ENCODE measurements at places on chromosomes 5 and 9.

DNA sequence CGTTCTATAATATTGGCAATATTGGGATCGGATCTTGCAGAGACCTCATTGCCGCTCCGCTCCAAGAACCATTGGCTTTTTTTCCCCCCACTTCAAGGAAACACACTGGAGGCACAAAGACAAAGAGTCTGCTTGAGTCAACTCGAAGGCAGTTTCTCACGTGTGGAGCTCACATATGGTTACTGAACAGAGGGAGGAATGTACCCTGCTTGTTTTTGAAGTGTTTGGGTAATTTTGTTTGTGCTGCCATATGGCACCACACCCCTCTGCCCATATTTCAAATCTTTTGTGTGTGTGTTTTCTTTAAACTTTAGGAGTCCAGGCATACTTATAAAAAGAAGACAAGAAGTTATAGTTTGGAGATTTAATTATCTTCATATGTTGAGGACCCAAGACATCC, 595.9 kb downstream of the DTWD2 start:
- no peak for DNase-seq

GRCh38 chr9:71941998-71942567, 30.6 kb downstream of the C9orf85 start:
- DNase-seq: no peak

GRCh38 chr5:17916446-17916845, 282.2 kb downstream of the TAF11L14 start:
- DNase-seq: no peak

DNA sequence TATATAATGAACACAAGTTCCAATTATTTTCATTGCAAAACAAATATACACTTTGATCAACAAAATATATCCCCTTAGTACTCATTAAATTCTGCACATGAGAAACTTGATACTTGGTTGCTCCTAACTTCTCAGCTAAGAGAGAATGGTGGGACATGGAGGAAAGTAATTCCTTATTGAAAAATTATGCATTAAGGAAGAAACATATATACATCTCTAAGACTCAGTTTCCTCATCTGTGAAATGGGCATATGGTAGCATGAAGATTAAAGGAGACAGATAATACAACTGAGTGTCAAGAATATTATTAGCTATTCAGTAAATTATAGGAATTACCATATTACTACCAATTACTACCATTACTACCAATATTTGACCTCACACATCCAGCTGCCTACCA, 85.8 kb downstream of the CRB2 start:
- no peak for DNase-seq

GRCh38 chr9:127897193-127897692, 2.2 kb downstream of the ST6GALNAC6 start:
- no peak for DNase-seq

- DNase-seq: no peak
Measured at GRCh38 chr9:106077731-106078130, 383.4 kb downstream of the TMEM38B start.

DNA sequence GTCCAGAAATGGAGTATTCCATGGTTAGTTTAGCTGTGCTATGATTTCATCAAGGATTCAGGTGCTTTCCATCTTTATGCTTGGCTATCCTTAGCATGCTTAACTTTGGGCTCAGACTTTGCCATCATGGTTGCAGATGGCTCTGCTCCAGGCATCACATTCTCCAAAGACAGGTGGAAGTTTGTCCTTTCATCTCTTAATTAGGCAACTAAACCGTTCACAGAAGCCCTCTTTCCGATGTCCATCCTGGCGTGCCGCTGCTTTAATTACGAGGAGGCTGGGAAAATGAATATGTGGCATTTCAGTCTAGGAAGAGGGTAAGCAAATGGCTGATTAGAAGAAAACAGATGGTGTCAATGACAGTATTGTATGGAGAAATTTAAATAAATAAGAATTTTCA, 24.5 kb upstream of the APC start:
- no peak for DNase-seq

DNA sequence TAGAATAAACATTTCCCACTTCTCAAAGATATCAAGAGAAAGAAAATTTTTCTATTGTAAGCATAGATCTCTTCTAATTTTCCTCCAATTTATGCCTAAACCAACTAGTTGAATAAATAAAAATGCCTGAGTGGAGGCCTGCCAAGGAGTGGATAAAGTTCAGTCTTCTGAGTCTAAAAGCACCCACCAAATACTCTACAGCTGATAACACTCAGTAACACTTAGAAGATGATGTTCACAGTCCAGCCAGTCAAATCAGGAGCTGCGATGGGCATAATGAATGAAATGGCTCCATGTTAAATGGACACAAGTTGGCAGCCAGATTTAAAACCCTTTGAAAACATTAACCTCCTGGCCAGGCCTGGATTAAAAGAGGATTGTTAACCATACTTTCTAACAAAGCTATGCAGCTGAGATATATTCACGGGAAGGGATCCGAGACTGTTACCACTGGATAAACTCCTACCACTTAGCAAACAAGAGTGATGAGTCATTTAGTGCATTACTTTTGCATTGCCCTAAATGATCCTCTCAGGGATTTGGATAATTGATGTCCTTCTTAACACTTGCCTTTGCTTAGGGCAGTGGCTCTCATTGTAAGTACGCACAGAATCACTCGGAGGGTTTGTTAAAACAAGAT, 63.7 kb upstream of the CCDC112 start:
- DNase-seq: no peak

DNA sequence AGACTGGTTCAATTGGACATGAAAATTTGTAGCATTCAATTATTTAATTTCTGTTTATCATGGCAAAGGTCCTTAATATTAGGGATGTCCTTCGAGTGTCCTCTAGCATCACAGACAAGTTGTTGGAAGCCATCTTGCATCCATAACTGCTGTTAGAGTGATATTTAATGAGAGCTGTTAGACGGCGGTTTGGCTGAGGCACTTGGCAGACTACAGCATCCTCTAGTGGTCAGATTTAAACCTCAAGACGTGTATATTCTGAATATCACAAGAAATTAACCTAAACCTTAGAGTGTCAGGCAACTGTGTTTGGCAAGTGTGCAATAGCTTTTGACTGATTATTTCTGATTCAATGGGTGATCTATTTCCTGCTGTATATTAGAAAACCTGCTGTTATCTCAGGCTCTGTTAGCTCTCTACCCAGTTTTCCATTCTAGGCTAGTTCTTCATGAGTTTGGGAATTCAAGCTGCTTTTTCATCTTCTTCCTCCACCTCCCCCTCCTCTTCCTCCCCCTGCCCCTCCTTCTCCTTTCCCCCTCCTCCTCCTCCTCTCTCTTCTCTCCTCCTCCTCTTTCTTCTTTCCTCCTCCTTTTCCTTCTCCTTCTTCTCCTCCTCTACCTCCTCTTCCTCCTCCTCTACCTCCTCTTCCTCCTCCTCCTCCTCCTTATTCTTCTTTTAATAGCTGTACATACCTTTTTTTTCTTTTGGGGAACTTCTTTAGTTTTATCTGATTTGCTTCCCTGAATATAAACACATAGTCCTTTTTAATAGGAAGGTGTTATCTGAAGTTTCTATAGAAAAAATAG, 8.6 kb downstream of the SPINK1 start:
- peak; percentile 32 for DNase-seq

- DNase-seq: no peak
Measured at GRCh38 chr5:39542511-39543285, 117.9 kb upstream of the DAB2 start.

GRCh38 chr9:85884256-85884655, 56.7 kb upstream of the NAA35 start:
- no peak for DNase-seq

DNA sequence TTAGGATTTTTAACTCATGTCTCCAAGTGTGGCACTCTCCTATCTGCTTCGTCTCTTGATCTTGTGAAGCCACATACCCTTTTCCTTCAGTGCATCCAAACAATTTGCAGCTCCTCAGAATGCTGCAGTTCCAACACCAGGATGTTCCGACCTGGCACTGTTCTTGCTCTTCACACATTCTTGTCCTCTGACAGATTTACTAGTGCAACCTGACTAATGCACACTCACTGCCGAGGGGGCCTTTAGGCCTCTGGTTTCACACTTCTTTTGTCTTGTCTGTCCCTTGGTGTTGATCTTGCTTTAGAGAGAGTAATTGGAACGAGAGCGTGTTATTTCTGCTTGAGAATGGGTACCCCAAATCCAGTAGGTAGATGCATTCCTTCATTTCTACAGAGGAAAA, 15.0 kb downstream of the ARHGAP26 start:
- no peak for DNase-seq

DNA sequence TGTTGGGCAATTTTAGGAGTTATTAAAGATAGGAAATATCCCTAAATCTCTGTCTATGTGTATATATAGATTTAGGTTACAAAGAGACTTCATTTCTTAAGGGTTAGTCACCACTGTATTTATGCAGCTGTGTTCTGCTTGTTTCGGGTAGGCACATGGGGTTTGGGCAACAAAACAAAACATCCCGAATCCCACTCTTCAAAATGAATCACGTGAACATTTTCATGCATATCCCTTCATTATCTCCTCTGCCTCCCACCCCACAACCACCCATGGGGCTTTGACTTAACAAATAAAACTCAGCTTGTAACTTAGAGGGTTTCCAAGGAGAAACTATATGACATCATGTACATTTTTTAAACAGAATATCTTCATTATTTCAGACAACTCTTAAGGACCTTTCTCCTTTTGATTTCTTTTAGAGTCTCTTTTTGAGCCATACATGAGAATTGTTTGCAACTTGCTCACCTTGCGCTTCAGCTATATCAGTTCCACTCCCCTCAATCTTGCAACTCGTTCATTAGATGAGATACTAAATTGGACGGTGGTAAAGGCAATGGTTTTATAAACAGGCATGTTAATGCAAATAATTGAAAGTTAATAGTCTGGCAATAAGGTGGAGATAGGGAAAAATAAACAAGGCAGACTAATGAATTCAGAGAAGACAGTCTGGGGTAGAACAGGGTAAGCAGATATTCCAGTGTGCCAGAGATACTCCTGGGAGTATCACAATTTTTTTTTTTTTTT, 136.7 kb downstream of the CD180 start:
- DNase-seq: no peak

DNA sequence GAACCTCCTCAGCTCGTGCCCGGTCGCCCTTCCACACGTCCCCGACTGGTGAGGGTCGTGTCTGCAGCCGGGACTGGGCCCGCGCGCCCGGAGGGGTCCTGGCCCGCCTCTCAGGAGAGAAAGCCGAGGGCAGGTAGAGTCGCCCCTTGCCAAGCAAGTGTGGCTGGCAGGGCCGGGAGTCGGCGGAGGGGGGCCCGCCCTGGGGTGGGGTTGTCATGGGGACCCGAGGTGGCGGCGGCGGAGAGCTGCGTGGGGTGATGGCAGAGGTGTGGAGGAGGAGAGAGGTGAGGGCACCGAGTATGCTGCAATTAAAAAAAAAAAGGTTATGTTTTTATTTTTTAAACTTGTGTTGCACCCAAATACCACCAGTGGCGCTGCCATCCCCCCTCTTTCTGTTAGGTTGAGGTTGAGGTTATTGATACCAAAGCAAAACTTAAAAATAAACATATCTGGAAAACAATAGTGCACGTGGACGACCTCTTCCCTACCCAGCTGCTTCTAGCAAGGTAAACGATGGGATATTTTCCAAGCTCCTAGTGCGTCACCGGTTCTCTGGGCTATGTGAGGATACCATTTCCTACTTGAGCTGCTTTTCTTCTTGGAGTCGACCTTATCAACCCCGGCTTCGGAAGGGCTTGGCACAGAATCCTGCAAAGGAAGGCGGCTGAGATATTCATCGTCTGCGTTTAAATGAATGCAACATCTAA, 660 bp downstream of the SCAMP1 start:
- no peak for DNase-seq

GRCh38 chr9:134795446-134795845, 85.2 kb upstream of the FCN2 start:
- no peak for DNase-seq

DNA sequence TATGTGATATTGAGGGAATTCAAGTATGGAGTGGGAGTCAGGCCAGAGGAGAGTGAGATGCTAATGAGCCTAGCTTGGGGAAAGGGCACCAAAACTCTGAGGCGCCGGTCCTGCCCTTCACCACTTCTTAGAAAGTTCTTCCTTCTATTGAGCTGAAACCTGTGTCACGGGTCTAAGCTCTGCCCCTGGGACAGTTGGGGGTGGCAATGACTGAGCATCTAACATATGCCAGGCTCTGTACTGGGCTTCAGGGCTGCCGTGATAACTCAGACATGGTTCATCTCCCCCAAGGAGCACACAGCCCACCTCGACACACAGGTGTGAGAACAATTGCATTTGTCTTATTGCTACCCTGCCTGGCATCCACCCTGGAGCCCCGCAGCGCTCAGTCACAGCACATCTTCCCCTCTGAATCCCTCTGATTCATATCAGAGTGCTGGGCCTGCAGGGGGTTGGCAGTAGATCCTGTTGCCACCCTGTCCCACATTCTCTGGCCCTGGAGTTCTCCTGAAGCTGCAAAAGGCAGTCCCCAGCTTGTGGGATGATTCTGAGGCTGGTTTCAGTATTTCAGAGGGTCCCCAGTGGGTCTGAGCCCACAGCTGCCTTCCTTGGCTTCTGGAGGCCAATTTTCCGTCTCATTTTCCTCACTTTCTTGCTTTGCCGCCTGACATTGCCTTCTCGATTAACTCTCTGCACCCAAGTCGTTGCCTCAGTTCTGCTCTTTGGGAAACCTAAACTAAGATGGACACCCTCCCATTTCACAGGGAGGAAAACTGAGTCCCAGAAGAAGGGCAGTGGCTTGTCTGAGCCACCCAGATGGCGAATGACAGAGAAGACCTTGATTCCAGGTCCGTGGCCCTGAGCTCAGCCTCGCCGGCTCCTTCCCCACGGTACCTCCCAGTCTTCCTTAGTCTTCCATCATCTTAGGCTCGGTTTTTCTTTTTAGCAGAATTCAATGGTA, 42.5 kb downstream of the ALG2 start:
- no peak for DNase-seq

DNA sequence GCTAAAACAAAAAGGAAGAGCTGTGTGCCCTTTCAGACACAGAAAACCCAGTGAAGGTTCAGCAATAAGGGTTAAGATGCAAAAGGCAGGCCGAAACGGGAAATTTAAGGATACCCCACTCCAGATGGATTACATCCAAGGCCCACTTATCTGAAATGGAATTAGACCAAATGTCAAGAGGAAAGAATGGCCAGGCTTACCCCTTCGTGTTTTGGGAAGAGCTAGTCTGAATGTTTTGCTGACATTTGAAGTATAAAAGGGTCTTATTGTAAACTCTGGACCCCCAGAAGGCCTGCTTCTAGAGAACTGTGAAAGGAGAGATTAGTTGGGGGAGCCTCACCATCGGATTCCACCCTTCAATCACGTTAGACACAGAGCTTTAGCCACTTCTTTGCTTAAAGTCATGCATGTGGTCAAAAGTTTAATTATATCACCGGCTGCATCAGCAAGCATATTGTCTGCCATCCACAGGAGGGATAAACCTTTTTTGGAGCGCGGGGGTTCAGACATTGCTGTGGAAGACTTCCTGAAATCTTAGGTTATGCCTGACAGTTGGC, 93.3 kb downstream of the EFNA5 start:
- no peak for DNase-seq

All from amniotic stem cell (primary cell).